GM19239 (cell line): ENCODE measurements at places on chromosomes 12 and 14.

- DNase-seq: no peak
These were observed 25.3 kb downstream of the PHLDA1 start for GRCh38 chr12:76006028-76006925.

DNA sequence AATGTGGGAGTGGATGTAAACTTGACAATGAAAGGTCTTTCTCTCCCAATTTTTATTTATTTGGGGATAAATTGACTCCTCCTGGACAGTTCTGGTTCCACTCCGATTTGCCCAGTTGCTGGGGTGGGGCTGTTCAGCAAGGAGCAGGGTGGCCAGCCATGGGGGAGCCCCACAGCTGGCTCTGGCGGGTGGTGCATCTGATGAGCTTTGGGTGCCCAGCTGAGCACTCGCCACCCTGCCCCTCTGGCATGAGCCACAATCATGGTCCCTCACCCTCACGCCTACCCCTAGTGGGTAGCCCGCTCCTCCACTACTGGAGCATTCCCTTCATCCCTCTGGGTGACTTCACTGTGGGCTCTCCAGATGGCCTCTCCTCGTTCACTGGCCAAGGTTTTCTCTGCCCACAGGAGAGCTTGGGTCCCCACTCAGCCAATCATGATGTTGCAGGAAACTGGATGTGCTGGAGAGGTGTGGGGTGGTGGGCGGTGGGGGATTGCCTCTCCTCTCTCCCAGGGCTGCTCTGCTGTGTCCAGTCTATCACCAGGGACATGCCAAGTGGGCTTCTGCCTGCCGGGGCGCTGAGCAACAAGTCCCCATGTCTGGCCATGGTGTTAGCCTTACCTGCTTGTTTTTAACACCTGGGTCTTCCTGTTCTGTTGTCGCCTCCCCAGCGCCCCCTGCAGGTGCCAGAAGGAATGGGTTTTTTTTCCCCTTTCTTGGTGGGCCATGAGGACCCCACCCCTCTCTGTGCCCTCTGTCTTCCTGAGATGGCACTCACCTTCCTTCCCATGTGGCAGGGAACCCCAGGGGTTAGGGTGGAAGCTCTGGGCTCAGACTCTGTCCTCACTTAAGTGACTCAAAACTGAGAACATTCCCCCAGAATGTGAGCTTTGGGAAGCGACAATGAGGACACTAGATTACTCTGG is 3.4 kb downstream of the CYP46A1 start:
- no peak for DNase-seq

GRCh38 chr12:31370531-31371255 is 44.7 kb upstream of the SINHCAF start:
- no peak for DNase-seq

DNA sequence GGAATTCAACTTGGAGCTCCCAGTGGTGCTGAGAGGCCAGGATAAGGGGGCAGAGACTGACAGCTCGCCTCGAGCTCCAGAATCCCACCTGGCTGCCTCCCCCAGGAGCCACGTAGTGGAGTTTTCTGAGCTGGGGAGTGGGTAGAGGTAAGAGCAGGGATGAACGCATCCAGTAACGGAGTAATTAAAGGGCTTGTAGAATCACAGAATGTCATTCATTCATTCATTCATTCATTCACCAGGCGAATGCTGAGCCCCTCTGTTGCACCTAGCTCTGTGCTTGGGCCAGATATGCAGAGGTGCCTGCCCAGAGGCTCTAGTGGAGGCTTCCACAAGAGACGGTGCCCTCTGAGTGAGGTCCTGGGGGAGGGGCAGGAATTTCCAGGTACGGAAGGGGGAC is 8.1 kb downstream of the FAM181A start:
- DNase-seq: no peak

- no peak for DNase-seq
These were observed 31.8 kb downstream of the CPSF2 start for GRCh38 chr14:92153581-92153980.
